Activated naive CD4-positive, alpha-beta T cell treated with Interleukin-2 at 50 U/mL for 16 hours (primary cell): ENCODE measurements at places on chromosomes 2 and 18.

- DNase-seq, result no peak
These were observed 302.8 kb downstream of the NCKAP5 start for GRCh38 chr2:133265432-133265949.

DNA sequence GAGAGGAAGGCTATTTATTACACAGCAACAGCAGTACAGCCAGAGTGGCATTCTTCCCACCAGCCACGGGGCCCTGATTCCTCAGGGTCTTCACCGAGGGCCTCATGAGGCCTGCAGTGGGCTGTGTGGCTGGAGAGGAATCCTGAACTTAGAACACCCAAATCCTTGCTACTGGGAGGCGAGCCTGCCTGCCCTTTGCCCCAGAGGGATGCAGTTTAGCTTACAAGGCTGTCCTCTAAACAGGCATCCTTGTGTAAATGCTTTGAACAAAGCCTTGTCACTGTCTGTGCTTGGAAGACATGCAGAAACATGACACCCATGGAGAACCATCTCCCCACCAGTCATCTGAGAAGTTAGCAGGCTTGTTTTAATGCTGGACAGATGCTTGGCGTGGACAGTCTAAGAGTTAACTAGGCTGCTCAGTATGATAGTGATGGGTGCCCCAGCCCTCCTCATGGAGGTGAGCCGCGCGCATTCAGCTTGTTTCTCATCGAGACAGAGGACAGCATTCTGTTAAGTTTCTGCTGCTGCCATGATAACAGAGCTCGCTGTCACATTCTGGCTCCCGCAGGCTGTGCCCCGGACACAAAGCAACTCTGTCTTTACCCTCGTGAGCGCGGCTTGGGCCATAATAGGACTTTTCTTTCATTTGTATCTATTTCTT is 42.9 kb downstream of the ADI1 start:
- DNase-seq, result no peak

DNA sequence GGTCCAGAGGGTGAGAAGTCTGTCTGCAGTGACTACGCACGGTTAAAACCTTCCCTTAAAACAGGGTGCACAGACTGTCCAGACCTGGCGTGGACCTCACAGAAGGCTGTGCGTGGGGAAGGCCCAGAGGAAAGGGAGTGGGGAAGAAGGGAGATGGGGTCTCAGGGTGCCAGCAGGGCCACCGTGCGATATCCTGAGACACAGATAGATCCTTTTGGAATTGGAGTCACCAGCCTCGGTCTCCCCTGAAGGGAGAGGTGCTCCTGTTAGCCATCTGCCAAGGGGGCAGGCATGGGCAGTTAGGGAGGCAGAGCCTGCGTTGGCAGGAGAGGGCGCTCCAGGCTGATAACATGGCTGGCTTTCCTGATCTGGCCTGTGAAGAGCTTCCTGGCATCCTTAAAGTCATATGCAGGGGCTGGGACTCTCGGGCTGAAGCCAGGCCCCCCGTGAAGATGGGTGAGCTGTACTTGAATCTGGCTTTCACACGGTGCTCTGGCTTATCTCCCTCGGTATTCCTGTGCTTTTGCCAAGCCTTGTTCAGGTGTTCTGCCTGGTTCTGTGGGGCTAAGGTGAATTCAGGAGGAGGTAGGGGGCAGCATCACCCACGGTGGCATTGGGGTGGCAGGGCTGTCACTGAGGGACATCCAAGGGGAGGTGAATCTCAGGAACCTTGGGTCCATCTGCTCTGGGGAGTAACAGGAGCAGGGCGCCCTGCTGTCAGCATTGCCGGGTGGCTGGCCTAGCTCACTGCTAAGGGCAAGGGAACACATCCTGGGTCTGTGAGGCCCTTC is 107.2 kb upstream of the SMAD2 start:
- DNase-seq, result no peak

DNA sequence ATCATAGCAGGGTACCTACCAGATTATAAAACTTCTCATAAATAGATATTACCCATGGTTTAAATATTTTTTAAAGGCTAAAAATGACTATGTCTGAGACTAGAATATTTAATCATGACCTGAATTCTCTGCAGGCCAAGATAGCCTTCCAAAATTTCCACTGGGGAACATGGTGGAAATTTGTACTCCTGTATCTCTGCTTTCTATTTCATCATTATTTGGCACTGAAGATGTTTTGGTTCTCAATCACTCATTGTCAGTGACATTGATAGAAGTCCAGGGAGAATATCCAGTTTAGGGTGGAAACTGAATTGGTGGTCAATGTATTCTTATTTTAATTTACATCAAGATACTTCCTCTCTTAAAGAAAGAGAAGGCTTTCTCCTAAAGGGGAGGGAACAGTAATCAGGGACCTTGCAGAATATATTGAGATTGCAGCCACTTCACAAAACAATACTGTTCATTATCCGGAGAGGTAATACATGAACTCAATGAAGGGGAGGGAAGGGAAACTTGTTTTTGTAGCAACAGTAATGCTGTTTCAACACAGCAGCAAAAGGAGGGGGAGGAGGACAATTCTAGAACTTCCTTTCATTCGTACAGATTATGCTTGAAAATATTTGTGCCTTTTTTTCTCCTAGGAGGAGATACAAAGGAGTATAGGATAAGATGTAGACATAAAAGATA is 34.1 kb downstream of the EEF1B2 start:
- DNase-seq, result no peak

DNA sequence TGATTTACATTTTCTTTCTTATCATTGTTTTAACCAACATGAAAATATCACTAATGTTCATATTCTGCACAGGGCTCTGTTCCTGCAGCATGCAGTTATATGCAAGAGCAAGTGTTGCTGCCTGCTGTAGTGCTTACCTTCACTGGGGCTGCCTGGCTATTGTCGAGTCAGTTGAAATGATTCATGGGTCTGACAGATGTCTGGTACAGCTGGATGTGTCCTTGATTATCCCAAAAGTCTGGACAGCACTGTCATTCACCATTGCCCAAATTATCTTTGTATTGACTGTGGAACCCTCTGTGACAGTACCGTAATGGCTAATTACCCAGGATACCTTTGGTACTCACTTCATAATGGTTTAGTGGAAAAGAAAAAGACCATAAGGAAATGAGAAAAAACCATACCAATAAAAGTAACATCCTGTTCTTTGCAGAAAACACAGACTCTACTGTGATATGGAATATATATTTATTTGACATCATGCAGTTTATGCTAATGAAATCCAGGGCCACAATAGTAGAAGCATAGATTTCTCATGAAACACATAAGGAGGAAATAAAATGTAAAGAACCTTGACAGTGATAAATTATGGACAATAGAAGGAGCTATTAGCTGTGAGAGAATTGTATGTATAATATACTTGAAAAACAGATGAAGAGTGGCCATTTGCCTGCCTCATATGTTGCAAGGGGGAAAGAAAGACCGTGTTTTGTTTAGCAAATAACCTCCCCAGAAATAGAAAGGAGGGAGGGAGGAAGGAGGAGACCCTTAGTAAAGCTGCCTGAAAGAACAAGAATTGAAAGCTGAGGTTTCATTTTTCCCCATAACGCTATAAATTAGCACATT is 249.8 kb upstream of the ATP5MC3 start:
- no peak for DNase-seq

GRCh38 chr2:80489717-80490116 is 185.2 kb upstream of the LRRTM1 start:
- no peak for DNase-seq

- DNase-seq, result no peak
These were observed 500.2 kb upstream of the HS6ST1 start for GRCh38 chr2:128818704-128819491.

DNA sequence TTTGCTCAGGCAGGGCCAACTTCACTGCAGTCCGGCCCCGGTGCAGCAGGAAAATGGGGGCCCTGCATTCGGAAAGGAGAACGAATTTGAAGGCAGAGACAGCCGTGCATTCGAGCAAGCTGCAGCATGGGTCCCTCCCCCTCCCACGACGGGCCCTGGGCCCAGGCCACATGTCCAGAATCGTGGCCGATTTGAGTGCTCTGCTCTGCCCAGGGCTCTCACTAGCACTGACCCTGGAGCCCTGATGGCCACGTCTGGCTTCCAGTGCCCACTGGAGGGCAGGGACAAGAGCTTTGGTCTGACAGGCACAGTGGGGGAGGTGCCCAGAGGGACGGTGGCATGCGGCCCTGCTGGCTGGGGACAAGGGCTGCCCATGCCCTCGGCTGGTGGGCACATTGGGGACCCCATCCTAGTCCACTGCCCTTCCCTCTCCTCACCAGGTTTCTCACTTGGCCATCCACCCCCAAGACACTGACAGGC is 14.4 kb upstream of the KLHL30 start:
- no peak for DNase-seq

- DNase-seq, result no peak
These were observed 10.1 kb upstream of the GAD1 start for GRCh38 chr2:170806548-170806947.

DNA sequence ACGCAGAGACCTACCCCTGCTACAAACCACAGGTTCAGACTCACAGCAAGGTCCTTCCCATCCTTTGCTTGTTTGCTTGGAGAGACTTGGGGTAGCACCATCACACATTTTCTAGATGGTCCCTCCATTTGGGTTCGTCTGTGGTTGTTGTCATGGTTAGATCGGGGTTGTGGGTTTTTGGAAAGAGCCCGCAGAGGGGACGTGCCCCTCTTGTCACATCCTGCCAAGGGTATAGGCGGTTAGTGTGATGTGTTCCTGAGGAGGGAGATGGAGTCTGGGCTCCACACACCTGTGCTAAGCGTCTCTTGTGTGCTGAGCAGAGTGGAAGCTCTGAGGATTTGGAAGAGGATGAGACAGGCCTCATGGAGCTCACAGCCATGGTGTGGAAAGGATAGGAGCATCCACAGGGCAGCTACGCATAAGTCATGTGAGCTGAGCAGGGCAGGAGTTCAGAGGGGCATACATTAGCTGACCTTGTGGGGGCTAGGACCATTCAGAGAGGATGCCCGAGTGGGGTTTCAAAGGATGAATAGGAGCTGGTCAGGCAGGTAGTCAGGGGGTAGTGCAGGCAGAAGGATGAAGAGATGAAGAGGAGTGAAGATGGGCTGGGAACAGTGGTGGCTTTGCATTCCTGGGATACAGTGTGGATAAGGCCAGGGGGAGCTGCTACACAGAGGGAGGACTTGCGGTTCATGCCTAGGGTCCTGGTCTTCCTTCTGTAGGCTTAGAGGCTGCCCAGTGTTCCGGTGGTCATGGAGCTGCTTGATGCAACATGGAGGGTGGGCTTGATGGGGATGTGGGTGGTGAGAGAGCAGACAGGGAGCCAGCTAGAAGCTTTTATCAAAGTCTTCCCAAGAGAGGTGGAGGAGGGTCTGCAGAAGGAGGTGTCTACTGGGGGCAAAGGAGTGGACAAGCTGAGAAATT is 62.9 kb downstream of the ACKR3 start:
- DNase-seq, result no peak

GRCh38 chr2:71665168-71666093 is 212.1 kb downstream of the DYSF start:
- DNase-seq, result no peak

- DNase-seq, result no peak
These were observed 143.3 kb upstream of the ITGA4 start for GRCh38 chr2:181313845-181314244.

- DNase-seq, result no peak
These were observed 284.8 kb upstream of the HS6ST1 start for GRCh38 chr2:128603411-128603924.

- DNase-seq, result peak; percentile 66
These were observed 20.0 kb upstream of the RESP18 start for GRCh38 chr2:219352448-219353023.
